ENCODE measurements at places on chromosomes 3 and 15. TPM values are rescaled to one million over a fixed set of nuclear protein-coding genes. Genes with fewer than 3 reads are reported as not detected.
A peak's percentile ranks its signal among the peaks of the same experiment; 100 is the strongest.

Gene RASGRF1
- total RNA-seq: 1.2 TPM

DNA sequence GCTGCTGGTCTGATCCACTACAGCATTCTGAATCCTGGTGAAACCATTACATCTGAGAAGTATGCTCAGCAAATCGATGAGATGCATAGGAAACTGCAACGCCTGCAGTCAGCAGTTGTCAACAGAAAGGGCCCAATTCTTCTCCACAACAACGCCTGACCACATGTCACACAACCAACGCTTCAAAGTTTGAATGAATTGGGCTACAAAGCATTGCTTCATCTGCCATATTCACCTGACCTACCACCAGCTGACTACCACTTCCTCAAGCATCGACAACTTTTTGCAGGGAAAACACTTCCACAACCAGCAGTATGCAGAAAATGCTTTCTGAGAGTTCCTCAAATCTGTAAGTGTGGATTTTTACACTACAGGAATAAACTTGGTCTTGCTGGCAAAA lies 54.7 kb upstream of the C2CD4B start:
- H3K27ac ChIP-seq: no peak overlapping the region
- peaks cover 4% of the 10 kb centered on the region for H3K27me3 ChIP-seq

Gene REC114
- total RNA-seq: not detected

- DNase-seq: no peak
- no peak overlapping the region for H3K27ac ChIP-seq
- no peaks in the 10 kb centered on the region for H3K27me3 ChIP-seq
- H3K4me1 ChIP-seq: no peaks in the 10 kb centered on the region
Observed at GRCh38 chr3:149959443-149959842, 11.3 kb downstream of the PFN2 start.

- H3K36me3 ChIP-seq: no peaks in the 10 kb centered on the region
- H3K4me1 ChIP-seq: peaks cover 35% of the 10 kb centered on the region
- H3K27ac ChIP-seq: peak overlapping the region; percentile 92
- H3K4me3 ChIP-seq: peak overlapping the region; percentile 71
- DNase-seq: no peak
Observed at GRCh38 chr3:71066356-71066755, 517.2 kb downstream of the FOXP1 start.

DNA sequence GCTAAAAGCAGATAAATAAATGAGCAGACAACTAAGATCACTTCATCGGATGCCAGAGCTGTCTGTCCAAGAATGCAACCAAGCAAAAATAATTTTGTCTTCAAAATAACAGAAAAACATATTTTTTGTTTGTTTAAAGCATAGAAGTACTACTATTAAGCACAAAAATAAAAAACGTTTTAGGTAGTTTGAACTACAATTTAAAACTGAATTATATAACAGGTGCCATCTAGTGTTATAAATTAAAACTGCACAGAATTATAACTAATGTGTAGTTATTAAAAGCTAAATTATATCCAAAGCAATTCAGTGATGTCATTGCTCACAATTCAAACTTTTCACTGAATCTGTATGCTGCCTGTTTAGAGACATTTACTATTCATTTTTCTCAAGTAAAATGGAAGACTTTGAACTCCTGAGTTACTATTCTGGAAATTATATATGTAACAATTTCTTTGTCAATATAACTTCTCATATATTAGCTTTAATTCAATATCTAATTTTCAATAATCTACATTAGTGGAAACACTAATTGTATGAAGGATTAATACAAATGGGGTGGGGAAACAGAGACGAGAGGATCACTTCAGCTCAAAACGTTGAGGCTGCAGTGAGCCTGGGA lies 29.5 kb downstream of the LINS1 start:
- H3K27me3 ChIP-seq: no peaks in the 10 kb centered on the region
- no peak for DNase-seq
- no peak overlapping the region for H3K27ac ChIP-seq
- H3K4me3 ChIP-seq: no peak overlapping the region
- no peaks in the 10 kb centered on the region for H3K4me1 ChIP-seq
- H3K36me3 ChIP-seq: peaks cover 5% of the 10 kb centered on the region

DNA sequence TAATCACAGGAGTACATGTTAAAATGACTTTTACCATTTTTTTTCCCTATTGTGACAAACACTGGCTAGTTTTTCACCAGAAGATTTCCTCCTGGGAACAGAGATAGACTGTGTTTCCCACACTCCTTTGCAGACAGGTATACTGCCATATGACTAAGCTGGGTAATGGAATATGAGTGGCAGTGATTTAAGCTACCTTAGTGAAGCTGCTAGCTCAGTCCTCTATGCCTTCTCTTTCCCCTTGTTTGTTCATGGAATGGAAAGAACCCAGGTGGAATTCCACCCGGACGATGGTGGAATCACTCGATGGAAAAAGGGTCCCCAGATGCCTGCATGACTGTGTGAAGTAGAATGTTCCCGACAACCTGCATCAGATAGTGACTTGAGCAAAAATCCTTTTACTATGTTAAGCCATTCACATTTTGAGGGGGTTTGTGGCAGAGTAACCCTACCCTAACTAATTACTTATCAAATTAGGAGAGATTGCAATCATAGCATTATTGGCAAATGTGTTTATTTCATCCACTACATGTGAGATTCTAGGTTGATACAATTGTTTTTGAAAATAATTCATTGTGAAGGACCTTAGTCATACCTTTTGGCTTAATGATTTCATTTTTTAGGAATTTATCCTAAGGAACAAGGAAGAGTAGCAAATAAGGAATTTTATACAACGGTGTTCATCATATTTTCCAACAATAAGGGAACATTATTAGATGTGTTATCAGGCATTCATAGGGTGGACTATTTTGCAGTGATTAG lies 16.5 kb downstream of the THSD4 start:
- H3K4me3 ChIP-seq: no peak overlapping the region
- peak overlapping the region; percentile 33 for H3K27ac ChIP-seq
- no peaks in the 10 kb centered on the region for H3K27me3 ChIP-seq
- DNase-seq: peak; percentile 39

GRCh38 chr15:66253418-66254088 lies at the start of gene MEGF11:
Gene MEGF11, minus strand, starts transcription at chr15:66253750. Its CDS starts 125,347 bp downstream, at chr15:66128403.
- H3K27ac ChIP-seq: no peak within 1 kb of the TSS
- H3K36me3 ChIP-seq: no peaks in the 10 kb centered on the region
- H3K4me3 ChIP-seq: peak within 1 kb of the TSS; percentile 52
- peaks cover 78% of the 10 kb centered on the region for H3K27me3 ChIP-seq
- H3K4me1 ChIP-seq: peaks cover 14% of the 10 kb centered on the region

DNA sequence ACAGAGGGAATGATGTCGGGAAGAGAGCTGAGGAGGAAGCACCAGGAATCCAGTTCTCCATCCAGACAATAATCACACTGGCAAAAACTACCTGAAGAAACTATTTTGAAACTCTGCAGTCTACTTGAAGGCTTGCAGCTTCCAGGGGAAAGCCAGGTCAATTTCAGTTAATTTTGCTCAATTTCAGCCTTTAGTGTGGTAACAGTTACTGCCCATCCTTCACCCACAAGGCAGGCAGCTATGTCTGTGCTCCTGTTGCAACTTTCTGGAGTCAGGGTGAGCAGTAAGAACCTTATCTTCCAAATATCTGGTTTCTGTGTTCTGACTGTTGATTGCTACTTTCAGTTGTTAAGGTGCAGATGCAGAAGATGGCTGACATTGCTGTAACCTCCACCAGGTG lies 221.7 kb downstream of the ADAMTS17 start:
- H3K4me3 ChIP-seq: no peak overlapping the region
- H3K27ac ChIP-seq: no peak overlapping the region
- H3K4me1 ChIP-seq: peaks cover 12% of the 10 kb centered on the region
- H3K27me3 ChIP-seq: no peaks in the 10 kb centered on the region
- H3K36me3 ChIP-seq: no peaks in the 10 kb centered on the region

Data from astrocyte (in vitro differentiated cells and primary cell).